Central memory CD8-positive, alpha-beta T cell (primary cell): ENCODE measurements at places on chromosomes 6 and 20.

- no peak overlapping the region for H3K27ac ChIP-seq
- H3K36me3 ChIP-seq: no peaks in the 10 kb centered on the region
- no peaks in the 10 kb centered on the region for H3K4me1 ChIP-seq
- H3K27me3 ChIP-seq: peaks cover 38% of the 10 kb centered on the region
Measured at GRCh38 chr20:36384022-36384619, 78.0 kb downstream of the DLGAP4 start.

GRCh38 chr6:159233365-159234101 lies 64.3 kb downstream of the FNDC1 start:
- no peaks in the 10 kb centered on the region for H3K36me3 ChIP-seq
- H3K4me1 ChIP-seq: peaks cover 5% of the 10 kb centered on the region
- no peak for DNase-seq
- H3K4me3 ChIP-seq: no peak overlapping the region
- H3K27ac ChIP-seq: no peak overlapping the region
- H3K27me3 ChIP-seq: peaks cover 73% of the 10 kb centered on the region

DNA sequence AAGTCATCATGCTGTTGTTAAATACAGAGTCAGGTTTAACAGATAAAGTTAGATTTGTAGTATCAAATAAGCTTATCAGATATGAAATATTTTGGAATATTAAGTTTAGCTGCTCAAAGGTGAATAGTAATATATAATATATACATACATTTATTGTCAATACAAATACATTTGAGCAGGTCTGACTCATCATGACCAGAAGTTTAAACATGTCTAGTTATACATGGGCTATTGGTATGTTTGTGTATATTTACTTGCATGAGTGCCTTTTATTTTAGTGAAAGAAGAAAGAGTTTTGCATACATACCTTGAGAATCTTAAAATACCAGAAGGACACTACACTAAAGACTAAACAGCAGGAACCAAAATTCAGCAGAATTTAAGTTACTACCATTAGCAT lies 76.8 kb downstream of the BMP5 start:
- H3K4me1 ChIP-seq: no peaks in the 10 kb centered on the region
- peaks cover 2% of the 10 kb centered on the region for H3K36me3 ChIP-seq
- H3K4me3 ChIP-seq: no peak overlapping the region
- no peak overlapping the region for H3K27ac ChIP-seq
- no peaks in the 10 kb centered on the region for H3K27me3 ChIP-seq

- DNase-seq: no peak
- H3K27ac ChIP-seq: no peak overlapping the region
- no peak overlapping the region for H3K4me3 ChIP-seq
- no peaks in the 10 kb centered on the region for H3K4me1 ChIP-seq
- no peaks in the 10 kb centered on the region for H3K36me3 ChIP-seq
Measured at GRCh38 chr20:53439046-53439445, 154.6 kb downstream of the ZNF217 start.

- H3K4me3 ChIP-seq: no peak overlapping the region
- no peak for DNase-seq
- H3K27me3 ChIP-seq: no peaks in the 10 kb centered on the region
- H3K27ac ChIP-seq: no peak overlapping the region
Measured at GRCh38 chr6:119384444-119384843, 34.9 kb upstream of the MAN1A1 start.

GRCh38 chr20:21681922-21682318 lies 23.5 kb upstream of the PAX1 start:
- no peak overlapping the region for H3K4me3 ChIP-seq
- H3K27me3 ChIP-seq: peaks cover 7% of the 10 kb centered on the region
- H3K4me1 ChIP-seq: no peaks in the 10 kb centered on the region
- DNase-seq: no peak
- no peak overlapping the region for H3K27ac ChIP-seq

- H3K4me1 ChIP-seq: no peaks in the 10 kb centered on the region
- no peak overlapping the region for H3K27ac ChIP-seq
- no peak overlapping the region for H3K4me3 ChIP-seq
- DNase-seq: no peak
- peaks cover 60% of the 10 kb centered on the region for H3K27me3 ChIP-seq
Measured at GRCh38 chr6:108142240-108142639, 23.6 kb upstream of the NR2E1 start.

GRCh38 chr20:16864069-16864468 lies 115.9 kb downstream of the OTOR start:
- no peak overlapping the region for H3K4me3 ChIP-seq
- H3K36me3 ChIP-seq: no peaks in the 10 kb centered on the region
- H3K4me1 ChIP-seq: no peaks in the 10 kb centered on the region

- no peaks in the 10 kb centered on the region for H3K4me1 ChIP-seq
- H3K27me3 ChIP-seq: no peaks in the 10 kb centered on the region
- H3K27ac ChIP-seq: no peak overlapping the region
- H3K36me3 ChIP-seq: no peaks in the 10 kb centered on the region
- no peak overlapping the region for H3K4me3 ChIP-seq
- DNase-seq: no peak
Measured at GRCh38 chr6:141056945-141057625, 1075.6 kb upstream of the GJE1 start.

DNA sequence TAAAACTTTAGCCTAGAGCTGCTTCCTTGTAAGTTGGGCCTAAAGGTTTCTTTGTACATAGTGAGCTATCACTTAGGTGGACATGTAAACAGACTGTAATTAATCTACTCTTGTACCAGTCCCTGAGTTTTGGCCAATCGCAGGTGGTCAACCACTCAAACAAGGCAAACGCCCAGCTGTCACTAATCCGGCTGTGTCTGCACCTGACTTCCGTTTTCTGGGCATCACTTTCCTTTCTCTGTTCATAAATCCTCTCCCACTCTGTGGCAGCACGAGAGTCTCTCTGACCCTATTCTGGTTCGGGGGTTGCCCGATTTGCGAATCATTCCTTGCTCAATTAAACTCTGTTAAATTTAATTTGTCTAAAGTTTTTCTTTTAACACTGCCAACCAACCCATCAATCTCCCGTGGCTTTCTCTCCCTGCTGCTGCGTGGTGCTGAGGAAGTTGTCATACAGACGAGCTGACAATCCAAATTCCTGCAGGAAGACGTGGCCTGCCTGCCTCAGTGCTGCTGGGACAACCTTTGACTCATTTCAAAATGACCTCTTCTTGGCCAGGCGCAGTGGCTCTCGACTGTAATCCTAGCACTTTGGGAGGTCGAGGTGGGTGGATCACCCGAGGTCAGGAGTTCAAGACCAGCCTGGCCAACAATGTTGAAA lies 206.3 kb downstream of the QKI start:
- no peaks in the 10 kb centered on the region for H3K4me1 ChIP-seq
- no peak overlapping the region for H3K27ac ChIP-seq
- DNase-seq: no peak
- no peaks in the 10 kb centered on the region for H3K27me3 ChIP-seq
- H3K4me3 ChIP-seq: no peak overlapping the region

DNA sequence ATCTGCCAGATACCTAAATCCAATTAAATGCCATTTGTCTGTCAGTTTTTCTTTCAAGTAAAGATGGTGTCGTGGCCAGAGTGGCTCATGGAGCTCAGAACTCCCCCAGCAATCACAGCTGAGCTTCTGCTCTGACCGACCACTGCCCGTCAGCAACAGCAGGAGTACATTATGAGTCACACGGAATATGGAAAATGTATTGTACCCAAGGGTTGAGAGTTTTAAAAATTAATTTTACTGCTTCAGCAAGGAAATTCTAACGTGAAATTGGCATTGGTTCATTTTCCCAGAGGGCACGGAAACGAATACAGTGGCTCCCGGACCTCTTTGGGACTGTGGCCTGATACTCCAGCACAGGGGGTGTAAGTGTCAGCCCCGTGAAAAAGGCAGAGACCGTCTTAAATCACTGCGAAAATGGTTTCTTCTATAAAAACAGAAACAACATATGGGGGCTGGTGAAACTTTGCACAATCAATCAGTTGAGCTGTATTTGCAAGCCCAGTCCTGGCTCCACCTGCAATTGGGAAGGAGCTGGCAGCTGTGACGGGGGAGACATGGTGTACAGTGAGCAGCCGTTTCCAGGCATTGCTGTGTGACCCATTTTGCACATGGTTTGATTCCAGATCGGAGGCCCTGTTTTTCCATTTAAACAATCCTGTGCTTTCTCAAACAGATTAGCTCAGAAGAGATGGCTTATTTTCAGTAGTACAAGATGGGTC lies 12.8 kb downstream of the NPEPL1 start:
- no peak for DNase-seq
- no peak overlapping the region for H3K4me3 ChIP-seq
- no peak overlapping the region for H3K27ac ChIP-seq
- H3K36me3 ChIP-seq: peaks cover 17% of the 10 kb centered on the region

GRCh38 chr6:71983131-71983530 lies 96.8 kb downstream of the RIMS1 start:
- no peaks in the 10 kb centered on the region for H3K36me3 ChIP-seq
- H3K4me1 ChIP-seq: no peaks in the 10 kb centered on the region
- no peaks in the 10 kb centered on the region for H3K27me3 ChIP-seq
- H3K4me3 ChIP-seq: no peak overlapping the region
- no peak for DNase-seq

GRCh38 chr6:11763460-11764249 lies 14.9 kb downstream of the ADTRP start:
- no peaks in the 10 kb centered on the region for H3K4me1 ChIP-seq
- H3K36me3 ChIP-seq: no peaks in the 10 kb centered on the region
- DNase-seq: no peak
- H3K27ac ChIP-seq: no peak overlapping the region
- H3K4me3 ChIP-seq: no peak overlapping the region

DNA sequence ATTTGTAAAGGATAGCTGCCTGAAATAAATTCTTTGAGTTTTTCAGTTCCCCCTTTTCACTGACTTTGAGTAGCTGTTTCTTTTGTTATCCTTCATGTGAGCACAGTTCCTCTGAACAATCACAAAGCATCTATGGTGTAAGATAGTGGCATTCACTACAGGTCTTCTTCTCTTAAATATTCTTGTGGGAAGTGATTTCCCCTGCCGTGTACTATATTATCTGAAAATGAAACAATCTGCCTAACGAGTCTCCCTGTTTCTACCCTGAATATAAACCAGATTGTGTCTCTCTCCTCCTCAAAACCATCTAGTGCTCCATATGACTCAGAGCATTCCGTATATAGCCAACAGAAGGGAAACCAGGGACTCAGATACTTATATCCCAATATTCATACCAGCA lies 380.1 kb upstream of the SOX4 start:
- H3K27me3 ChIP-seq: no peaks in the 10 kb centered on the region
- peaks cover 8% of the 10 kb centered on the region for H3K36me3 ChIP-seq
- no peak overlapping the region for H3K4me3 ChIP-seq
- no peak for DNase-seq

DNA sequence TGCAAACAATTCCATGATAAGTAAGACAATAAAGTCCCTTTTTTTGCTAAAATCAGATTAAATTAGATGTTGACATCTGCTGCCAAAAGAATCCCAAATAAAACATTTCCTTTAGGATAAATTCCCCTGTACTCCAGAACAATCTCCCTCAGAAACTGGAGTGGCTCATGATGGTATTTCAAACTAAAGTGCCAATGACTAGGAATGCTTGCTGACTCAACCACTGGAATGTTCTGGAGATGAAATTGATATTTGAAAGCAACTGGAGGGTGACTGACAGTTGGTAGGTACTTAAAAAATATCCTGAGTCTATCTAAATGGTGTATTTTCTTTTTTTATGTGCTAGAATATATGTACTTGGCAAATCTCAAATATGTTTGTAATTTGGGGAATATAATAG lies 350.1 kb upstream of the TSHZ2 start:
- H3K4me3 ChIP-seq: no peak overlapping the region
- H3K36me3 ChIP-seq: no peaks in the 10 kb centered on the region
- DNase-seq: no peak
- peaks cover 4% of the 10 kb centered on the region for H3K27me3 ChIP-seq
- H3K4me1 ChIP-seq: peaks cover 16% of the 10 kb centered on the region

DNA sequence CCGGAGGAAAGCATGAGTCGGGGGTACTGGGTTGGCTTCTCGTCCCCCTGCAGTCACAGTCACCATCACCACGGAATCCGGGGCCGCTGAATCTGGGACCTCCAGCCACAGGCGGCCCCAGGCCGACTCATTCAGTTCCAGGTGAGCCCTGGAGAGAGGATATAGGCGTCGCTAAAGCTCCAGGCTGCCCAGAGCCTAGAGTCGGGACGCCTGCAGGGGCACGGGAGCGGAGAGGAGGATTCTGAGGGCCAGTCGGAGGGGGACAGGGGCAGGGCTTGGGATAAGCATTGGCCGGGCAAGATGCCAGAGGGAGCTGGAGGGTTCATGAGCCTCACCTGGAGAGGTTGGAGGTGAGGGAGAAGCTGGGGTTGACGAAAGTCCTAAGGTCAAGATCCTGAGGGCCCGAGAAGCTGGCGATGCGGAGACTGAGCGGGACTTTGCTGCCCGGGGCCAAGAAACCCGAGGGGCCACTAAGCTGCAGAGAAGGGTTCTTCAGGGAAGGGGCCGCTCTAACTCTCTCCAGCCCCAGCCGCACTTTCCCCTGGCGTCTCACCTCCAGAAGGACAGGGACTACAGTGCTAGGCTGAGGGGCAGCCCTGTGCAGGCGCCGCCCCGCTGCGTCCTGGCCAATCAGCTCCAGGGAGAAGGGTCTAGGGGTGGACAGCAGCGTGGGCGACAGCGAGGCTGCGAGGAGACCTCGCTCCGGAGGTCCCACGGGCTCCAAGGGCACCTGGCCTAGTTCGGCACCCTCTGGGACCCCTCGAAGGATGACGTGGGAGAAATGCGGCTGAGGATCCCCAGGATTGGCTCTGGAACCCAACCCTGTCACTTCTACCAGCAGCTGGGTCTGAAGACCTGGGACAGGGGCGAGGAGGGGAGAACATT lies 3.7 kb downstream of the SAPCD1 start:
- H3K36me3 ChIP-seq: peaks cover 9% of the 10 kb centered on the region
- H3K4me1 ChIP-seq: peaks cover 14% of the 10 kb centered on the region
- no peak for DNase-seq
- H3K27ac ChIP-seq: peak overlapping the region; percentile 51
- no peaks in the 10 kb centered on the region for H3K27me3 ChIP-seq

GRCh38 chr6:57255451-57256169 lies 33.5 kb upstream of the RAB23 start:
- H3K4me3 ChIP-seq: no peak overlapping the region
- H3K27ac ChIP-seq: no peak overlapping the region
- DNase-seq: no peak
- no peaks in the 10 kb centered on the region for H3K36me3 ChIP-seq
- no peaks in the 10 kb centered on the region for H3K27me3 ChIP-seq
- no peaks in the 10 kb centered on the region for H3K4me1 ChIP-seq
